ENCODE measurements at places on chromosomes 4 and X. TPM values are rescaled to one million over a fixed set of nuclear protein-coding genes. Genes with fewer than 3 reads are reported as not detected.

- no peaks in the 10 kb centered on the region for H3K27me3 ChIP-seq
- no peaks in the 10 kb centered on the region for H3K36me3 ChIP-seq
- DNase-seq, result no peak
Measured at GRCh38 chr4:178808106-178808505, 1365.9 kb upstream of the AGA start.

The NUDT6 gene
- 8.2 TPM for total RNA-seq

DNA sequence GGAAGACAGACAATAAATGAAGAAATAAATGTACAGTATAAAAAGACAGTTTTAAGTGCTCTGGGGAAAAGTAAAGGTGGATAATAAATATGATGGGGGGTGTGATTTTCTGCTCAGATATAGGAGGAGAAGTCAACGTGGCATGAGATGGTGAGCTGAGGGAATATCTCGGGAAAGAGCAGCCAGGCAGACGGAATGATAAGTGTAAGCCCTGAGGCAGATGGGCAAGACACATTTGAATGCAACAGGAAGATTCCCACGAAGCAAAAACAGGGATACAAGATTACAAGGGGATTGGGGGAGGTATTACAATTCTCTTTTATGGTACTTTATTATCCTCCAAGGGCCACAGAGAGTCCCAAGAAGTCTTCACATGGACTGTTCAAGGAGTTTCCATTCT lies 11.1 kb downstream of the ANXA3 start:
- peaks cover 4% of the 10 kb centered on the region for H3K36me3 ChIP-seq
- H3K27ac ChIP-seq, result peak overlapping the region; percentile 91
- H3K4me1 ChIP-seq, result peaks cover 66% of the 10 kb centered on the region
- H3K27me3 ChIP-seq, result no peaks in the 10 kb centered on the region

The C4orf51 gene
- total RNA-seq, result not detected

The FHDC1 gene
- total RNA-seq, result 4.2 TPM

DNA sequence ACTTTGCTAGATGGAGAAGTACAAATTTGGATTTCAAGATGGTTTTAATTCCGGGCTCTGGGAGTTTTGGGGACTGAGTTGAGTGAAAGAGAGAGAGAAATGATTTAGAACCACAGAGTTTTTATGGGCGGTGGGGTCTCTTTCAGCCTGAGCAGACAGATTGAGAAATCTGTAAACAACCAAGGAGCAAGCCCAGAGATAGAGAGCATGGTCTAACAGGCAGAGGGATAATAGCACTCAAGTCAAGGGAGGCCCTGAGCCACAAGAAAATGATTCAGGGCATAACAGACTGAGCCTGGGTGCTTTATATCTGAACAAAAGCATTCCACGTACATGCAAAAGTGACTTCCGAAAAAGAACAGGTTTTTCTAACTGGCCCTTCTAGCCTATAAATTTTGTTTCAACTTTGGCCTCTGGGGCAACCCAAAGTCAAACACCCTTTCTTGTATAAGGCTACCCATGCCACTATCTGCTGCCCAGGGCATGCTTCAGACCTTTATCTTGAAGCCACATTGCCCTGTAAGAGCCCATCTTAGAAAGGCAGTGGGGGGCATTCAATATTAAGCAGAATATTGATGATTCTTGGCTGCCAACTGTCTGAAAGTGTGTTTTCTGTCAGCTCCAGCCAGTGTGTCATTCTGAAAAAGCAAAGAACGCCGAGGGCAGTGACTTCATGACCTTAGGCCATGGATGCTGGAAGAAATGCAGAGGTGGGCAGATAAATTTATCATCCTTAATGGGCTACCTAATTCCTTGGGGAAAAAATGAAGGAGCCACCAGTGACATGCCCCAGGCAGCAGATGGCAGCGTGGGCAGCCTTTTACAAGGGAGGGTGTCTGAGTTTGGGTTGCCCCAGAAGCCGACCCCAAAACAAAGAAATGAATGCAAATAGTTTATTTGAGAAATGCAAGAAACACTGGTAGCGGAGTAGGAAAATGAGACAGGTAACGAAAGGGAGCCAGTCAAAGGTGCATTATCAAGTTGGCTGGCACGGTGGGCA lies 637.6 kb downstream of the MID1IP1 start:
- H3K4me3 ChIP-seq, result no peak overlapping the region
- H3K27ac ChIP-seq, result no peak overlapping the region
- H3K4me1 ChIP-seq, result peaks cover 13% of the 10 kb centered on the region
- no peaks in the 10 kb centered on the region for H3K36me3 ChIP-seq
- no peak for DNase-seq

The SERTM2 gene
- total RNA-seq, result 3.7 TPM

DNA sequence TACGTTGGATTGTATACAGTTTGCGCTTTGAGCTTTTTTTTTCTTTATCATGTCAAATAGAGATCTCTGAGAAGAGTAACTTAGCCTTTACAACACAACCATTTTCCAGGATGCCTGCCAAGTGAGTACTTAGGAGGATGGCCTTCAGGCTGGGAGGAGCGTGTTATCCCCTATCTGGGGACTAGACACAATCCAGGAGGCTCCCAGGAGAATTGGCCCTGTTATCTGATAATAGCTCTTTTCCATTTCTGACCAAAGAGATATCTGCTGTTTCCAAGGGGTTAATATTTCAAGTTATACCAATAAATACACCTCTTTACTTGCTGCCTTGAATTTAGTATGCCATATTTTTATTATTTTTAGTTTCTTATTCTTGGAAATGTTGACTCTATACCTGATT lies 169.5 kb upstream of the SMARCAD1 start:
- no peak overlapping the region for H3K27ac ChIP-seq
- no peaks in the 10 kb centered on the region for H3K36me3 ChIP-seq
- H3K4me3 ChIP-seq, result no peak overlapping the region
- DNase-seq, result no peak
- no peaks in the 10 kb centered on the region for H3K27me3 ChIP-seq

GRCh38 chr4:83362492-83363329 lies 28.1 kb upstream of the HPSE start:
- no peak overlapping the region for H3K4me3 ChIP-seq
- no peaks in the 10 kb centered on the region for H3K27me3 ChIP-seq
- H3K36me3 ChIP-seq, result no peaks in the 10 kb centered on the region
